IPS DF 19.7 (cell line): ENCODE measurements at places on chromosomes 1 and 21.

DNA sequence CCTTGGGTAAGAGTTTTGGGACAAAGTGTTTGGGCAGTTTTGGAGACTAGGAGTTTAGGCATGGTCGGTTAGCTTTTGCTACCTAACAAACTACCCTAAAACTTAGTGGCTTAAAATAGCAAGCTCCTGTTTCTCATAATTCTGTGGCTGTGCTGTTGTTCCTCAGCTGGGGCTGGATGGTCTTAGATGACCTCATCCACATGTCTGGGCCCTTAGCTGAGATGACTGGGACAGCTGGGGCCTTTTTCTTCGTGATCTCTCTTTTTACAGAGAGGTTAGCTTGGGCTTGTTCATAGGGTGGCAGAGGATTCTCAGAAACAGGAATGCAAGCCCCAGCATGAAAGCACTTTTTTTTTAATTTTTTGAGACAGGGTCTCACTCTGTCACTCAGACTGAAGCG, 6.6 kb downstream of the ATP1A4 start:
- DNase-seq: no peak

- no peak for DNase-seq
These were observed 76.3 kb downstream of the RUSC1 start for GRCh38 chr1:155396874-155397476.

- peak; percentile 56 for DNase-seq
These were observed 302.3 kb upstream of the NRIP1 start for GRCh38 chr21:15367061-15367626.

GRCh38 chr1:160608057-160608456, 28.8 kb upstream of the CD84 start:
- DNase-seq: no peak

DNA sequence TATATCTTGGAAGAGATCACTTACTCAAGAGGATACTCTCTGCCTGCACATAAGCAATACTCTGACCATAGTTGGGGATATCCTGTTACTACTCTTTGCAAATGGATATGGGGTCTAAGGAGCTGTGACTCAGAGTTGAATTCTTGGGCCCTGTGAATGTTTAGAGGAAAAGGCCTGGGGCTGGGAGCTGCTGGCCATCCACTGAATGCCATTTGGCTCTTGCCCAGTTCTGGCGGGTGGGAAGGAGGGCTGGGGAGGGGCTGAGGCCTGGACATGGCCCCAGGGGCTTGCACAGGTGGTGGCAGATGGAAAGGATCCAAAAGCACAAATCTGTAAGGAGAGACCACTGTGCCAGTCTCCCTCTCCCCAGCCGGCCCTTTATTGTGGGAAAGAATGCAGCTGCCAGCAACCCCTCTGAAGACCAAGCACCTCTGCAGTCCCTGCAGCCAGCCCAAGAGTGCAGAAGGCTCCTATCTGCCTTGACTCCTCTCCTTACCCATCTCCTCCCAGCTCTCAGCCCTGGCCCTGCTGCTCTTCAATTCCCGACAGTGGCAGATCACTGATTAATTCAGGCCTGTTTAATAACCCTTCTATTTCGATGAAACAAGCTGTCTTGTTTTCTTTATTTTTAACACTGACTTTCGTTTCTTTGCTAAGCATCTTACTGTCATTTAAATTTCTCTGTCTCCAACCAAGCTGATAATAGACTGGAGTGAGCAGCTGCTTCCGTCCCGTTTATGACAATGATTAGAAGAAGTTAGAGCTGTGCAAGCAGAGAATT, 12.1 kb downstream of the PLXNA2 start:
- DNase-seq: no peak

DNA sequence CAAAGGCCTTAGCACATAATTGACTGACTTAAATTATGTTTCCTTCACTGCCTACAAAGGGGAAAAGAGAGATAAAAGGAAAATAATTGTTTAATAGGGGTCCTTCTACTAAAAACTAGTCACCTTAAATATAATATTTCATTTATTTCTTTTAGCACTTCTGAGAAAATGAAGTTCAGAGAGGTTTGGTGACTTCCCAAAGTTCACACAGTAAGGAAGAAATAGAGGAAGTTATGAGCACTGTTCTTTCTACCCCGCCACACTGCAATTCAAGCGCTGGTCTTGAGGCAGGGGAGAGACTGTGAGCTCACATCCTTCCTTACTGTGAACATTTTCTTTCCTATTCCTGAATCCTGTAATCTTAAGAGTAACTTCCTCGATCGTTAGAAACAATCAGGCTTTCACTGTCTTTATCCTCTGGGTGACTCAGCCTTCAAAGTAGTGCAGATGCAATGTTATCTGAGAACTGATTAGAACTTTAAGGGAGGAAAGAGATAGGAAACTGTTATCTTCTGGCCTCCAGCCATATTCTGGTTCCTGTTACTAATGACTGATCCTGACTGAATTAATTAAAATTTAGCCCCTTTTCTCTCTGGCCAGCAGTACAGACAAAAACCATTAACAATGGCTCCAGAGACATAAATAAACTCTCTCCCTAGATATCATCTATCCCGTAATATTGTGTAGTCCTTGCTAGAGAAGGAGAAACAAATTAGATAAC, 6.8 kb downstream of the RGS5 start:
- no peak for DNase-seq

DNA sequence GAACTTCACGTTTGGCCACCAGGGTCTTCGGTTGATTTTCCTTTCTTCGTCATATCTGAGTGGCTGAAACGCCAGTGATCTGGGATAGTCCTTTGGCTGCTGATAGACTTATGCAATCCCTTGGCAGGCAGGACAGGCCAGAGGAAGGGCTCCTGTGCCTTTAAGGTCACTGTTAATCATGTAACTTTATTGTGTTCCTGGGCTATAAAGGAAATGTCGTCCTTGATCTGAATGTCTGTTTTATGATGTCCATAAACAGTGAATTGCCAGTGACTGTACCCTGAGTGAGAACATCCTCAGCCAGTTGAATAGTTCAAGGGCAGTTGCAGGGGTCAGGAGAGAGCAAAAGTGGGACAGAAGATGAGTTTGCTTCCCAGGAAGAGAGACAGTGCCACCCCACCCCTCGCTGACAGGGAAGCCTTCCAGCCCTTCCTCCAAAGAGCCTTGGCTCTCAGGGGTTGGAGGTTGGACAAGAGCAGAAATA, 68.0 kb downstream of the PDE9A start:
- no peak for DNase-seq

GRCh38 chr1:240030236-240030635, 61.4 kb upstream of the FMN2 start:
- DNase-seq: no peak

GRCh38 chr1:188355847-188356246, 1527.1 kb downstream of the PLA2G4A start:
- DNase-seq: no peak

GRCh38 chr1:104387716-104388508, 638.2 kb downstream of the AMY1C start:
- DNase-seq: no peak

GRCh38 chr1:118871582-118872171, 116.5 kb downstream of the TBX15 start:
- DNase-seq: no peak

DNA sequence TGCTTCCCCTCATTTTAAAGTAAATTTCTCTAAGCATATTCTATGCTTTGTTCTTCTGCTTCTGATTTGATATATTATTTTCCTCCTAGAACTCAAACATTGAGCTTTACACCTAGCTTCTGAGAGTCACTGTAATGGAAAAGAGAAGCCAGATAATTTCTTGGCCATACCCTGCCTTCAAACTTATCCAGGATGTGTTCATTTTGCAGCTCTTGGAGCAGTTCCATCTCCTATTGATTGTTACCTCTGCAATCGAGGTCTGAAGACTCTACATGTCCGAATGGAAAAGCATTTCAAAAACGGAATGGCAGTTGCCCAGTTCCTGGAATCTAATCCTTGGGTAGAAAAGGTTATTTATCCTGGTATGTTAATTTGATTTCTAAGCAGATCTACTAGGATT, 20.8 kb downstream of the CTH start:
- no peak for DNase-seq

DNA sequence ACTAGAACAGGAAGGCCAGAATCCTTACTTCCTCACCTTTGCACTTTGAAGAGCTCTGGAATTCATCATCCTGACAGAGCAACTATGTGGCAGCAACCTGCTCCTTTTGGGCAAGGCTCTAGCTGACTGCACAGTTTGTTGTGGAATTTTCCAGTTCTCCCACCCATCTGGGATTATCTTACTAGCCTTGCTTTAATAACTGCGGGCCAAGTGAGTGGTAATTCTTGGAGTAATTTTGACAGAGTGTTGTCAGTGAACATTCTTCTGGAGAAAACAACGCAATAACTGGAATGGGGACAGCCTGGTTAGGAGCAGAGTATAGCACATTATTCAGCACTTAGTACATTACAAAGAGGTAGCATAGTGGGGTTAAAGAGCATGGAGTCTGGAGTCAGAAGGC, 75.3 kb downstream of the NTMT2 start:
- no peak for DNase-seq

GRCh38 chr1:228009828-228010775, 3.3 kb downstream of the WNT3A start:
- no peak for DNase-seq

GRCh38 chr1:40919475-40920011, 57.4 kb upstream of the CITED4 start:
- no peak for DNase-seq

DNA sequence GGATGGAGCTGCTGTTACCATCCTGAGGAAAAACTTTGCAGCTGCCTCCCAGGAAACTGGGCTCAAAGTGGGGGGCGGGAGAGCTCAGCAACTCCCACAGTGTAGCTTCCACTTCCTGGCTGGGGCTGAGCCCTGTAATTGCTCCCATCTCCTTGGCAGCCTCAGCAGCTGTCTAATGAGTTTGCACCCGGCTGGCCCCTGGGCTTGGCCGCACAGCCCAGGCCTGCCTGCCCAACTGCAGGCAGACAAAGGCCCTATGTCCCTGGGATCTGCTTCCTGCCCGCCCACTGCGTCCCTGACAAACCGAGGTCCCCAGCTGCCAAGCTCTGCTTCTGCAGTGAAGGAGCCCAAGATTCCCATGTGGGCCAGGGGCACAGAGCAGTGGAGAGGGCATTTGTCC, 30.1 kb downstream of the EDN2 start:
- DNase-seq: no peak

- no peak for DNase-seq
These were observed 88.3 kb upstream of the SGIP1 start for GRCh38 chr1:66445492-66446181.

DNA sequence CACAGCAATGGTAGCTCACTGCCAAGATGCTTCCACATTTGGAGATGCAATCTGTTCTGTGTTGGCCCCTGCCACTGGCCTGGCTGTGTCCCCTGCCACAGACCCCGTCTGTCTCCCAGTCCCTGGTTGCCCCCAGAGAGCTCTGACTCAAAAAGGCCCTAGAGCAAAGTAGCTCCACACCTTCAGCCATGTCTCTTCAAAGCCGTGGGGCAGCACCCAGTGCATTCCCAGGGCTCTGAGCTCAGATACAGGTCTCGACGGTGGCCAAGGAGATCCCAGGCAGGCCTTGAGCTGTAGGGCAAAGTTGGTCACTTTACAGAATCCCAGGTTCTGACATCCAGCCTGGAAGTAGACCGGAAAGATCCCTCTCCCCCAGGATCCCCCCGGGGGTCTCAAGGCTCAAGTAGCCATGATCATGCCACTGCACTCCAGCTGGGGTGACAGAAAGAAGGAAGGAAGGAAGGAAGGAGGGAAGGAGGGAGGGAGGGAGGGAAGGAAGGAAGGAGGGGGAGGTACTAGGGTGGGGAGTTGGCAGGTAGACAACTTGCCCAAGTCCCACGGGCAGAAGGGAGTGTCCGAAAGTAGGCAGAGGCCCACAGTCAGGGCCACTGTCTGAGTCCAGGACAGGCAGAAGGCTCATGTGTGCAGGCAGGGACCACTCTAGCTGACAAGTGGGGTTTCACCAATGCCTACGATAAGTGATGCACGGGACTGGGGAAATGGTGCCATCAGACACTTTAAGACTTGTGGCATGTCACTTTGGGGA, 4.8 kb upstream of the ARF1 start:
- no peak for DNase-seq

DNA sequence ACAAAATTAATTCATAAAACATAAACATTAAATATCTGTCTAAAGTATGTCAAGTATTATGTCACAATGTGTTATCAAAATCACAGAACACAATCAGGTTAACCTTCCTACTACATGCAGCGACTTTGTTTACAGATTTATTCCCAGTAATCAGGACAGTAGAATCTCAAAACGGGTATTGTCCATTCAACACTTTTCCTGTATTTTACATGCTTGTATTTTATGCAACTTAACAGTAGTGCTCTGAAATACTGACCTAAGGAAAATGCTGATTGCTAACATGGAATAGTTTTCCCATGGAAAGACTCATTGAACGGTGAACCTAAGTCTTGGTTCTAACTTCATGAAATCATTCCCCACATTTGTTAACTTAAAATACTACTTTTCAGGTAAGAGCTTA, 2.3 kb downstream of the SERBP1 start:
- DNase-seq: no peak

GRCh38 chr1:1907098-1907736, 7.8 kb upstream of the CALML6 start:
- DNase-seq: no peak

DNA sequence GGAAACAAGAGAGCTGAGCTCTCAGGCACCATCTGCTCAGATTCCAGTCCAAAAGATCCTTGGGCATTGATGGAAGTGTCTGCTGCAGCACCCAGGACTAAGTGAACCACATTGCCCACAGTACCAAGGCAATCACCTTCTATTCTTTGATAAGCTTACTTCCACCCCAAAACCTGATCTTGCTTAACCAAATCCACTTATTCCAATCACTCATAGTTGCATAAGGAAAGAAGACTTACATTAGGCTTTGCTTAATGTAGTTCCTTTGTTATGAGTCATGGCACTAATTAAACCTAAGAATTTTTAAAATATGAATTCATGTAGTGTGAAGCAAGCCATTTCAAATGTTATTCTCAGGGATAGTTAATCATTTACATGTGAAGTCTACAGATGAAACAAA, 84.5 kb downstream of the UCHL5 start:
- DNase-seq: no peak

GRCh38 chr1:112721966-112722524, 6.9 kb upstream of the PPM1J start:
- no peak for DNase-seq

- no peak for DNase-seq
These were observed 87.0 kb downstream of the CEP350 start for GRCh38 chr1:180041582-180041981.

DNA sequence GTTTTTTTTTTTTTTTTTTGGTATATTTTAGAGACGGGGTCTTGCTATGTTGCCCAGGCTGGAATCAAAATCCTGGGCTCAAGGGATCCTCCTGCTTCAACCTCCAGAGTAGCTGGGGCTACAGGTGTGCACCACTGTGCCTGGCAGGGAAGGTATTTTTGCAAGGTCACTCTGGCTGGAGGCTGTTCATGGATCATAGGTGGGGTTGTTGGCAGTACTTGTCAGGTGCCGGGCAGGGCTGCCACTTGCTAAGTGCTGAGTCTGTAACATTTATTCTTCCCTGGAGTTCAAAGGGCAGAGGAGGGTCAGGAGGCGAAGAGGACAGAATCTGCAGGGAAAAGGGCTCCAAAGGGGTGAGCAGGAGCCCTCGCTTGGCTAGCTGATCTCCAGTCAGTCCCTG, 24.1 kb downstream of the A3GALT2 start:
- no peak for DNase-seq
